ENCODE measurements at places on chromosomes 2 and 18.

GRCh38 chr2:27078267-27079194, at the start of gene EMILIN1:
EMILIN1 (plus strand) TSS chr2:27078615; CDS start chr2:27079066, 451 bp downstream.
- no peak for DNase-seq

GRCh38 chr2:56326346-56326741, 142.6 kb downstream of the CCDC85A start:
- no peak for DNase-seq

GRCh38 chr18:46265196-46266156, 161.3 kb downstream of the HAUS1 start:
- DNase-seq = no peak

- DNase-seq = no peak
Observed at GRCh38 chr2:108570416-108570815, 36.1 kb downstream of the LIMS1 start.

DNA sequence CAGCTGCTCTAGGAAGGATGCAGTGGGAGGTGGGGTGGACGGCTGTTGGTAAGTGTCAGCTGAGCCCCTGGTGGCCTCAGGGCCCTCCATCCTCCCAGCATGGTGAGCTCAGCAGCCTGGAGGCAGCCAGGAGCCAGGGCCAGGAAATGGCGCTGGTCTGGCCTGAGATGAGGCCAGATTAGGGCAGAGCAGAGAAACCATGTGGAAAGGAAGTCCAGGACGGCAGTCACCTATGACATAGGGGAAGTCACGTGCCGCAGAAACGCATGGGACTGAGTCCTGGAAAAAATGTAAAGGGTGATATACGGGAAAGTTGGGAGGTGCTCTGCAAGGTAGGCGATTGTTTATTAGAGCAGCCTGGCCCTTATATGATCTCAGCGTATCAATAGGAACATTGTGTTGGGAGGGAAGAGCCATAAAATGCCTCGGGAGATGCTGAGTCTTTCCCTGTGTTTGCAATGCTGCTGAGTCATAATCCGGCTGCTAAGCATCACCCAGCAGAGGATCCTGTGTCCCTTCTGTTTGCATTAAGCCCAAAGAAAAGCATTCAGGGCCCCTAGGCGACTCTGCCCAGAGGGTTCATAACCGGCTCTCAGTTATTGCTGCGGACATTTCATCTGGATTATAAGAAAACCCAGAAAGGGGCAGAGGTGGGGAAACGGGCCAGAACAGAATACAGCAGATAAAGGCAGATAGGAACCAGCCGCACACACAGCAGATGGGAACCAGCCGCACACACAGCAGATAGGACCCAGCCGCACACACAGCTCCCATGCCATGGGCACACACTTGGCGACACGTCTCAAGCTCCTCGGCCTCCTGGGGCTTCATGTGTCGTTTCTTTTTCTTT, 30.3 kb upstream of the B3GNT7 start:
- DNase-seq = no peak

GRCh38 chr2:118729760-118730159, 117.7 kb downstream of the EN1 start:
- no peak for DNase-seq

DNA sequence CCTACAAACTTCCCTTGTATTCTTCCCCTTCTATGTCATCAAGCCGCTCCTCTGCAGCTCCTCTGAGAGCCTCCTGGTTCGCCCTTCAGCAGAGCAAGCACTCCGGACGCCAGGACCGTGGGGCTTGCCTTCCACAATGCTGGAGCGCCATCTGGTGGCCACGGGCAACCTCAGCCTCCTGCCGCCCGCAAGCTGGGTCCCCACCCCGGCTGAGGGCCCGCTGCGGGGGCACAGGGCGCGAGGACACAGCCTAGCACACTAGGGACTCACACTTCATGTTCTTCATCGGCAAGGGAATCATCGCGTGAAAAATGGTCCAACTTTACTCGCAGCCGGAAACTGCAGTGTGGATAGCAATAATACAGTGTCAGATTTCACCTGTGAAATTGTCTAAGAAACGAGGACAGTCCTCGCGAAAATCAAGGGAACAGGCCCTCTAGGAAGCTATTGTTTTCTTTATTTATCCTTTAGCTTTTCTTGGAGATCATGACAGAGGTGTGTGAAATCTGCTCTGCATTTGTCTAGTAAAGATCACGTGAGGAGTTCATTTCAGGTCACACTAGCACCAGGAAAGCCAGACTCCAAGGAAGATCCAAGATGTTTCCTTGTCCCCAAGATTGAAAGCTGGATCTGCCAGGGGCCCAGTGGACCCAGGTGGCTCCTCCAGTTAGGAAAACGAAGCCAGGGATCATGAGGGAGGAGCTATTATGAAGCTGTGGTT, 5.8 kb downstream of the PRLH start:
- DNase-seq = peak; percentile 91

DNA sequence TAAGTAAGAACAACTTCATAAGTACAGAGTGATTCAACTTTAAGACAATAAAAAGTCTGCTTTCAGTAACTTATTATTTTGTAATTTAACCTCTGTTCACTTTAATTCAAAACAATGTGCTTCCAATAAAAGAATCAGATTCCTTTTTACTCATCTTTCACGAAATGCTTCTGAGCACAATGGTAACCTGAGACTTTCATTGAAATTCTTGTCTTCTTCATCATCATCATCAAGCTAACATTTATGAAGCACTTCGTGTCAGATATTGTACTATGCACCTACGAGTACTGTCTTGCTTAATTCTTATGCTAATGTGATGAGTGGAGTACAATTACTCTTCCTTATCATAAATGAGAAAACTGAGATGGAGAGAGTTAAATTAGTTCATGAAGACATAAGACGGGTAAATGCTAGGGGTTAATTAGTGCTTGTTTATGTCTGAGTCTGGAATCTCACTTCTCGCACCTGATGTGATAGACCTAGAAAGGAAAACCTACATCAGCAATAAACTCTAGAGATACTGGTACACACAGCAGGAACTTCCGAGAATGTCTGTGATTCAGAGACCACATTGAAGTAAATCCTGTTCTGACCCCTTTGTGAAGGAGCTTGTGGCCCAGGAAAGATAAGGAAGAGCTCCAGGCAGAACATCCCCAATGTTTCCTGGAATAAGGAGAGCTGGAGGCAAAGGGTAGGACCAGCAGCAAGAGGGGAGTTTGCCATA, 227.6 kb upstream of the ETAA1 start:
- DNase-seq = no peak

GRCh38 chr2:1431886-1432400, 18.7 kb downstream of the TPO start:
- DNase-seq = no peak

DNA sequence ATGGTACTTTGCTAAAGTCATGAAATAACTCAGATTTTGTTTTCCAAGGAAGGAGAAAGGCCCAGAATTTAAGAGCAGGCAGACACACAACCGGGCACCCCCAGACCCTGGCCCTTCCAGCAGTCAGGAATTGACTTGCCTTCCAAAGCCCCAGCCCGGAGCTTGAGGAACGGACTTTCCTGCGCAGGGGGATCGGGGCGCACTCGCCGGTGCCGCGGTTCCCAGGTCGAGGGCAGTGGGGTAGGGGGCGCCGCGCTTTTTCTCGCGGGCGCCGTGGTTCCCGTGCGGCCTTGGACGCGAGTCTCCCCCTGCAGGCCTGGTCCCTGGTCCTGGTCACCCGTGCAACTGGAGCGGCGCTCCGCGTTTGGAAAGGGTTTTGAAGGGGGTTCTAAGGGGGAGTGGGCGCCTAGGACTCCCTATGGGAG, 1.2 kb downstream of the ZNF236 start:
- no peak for DNase-seq

DNA sequence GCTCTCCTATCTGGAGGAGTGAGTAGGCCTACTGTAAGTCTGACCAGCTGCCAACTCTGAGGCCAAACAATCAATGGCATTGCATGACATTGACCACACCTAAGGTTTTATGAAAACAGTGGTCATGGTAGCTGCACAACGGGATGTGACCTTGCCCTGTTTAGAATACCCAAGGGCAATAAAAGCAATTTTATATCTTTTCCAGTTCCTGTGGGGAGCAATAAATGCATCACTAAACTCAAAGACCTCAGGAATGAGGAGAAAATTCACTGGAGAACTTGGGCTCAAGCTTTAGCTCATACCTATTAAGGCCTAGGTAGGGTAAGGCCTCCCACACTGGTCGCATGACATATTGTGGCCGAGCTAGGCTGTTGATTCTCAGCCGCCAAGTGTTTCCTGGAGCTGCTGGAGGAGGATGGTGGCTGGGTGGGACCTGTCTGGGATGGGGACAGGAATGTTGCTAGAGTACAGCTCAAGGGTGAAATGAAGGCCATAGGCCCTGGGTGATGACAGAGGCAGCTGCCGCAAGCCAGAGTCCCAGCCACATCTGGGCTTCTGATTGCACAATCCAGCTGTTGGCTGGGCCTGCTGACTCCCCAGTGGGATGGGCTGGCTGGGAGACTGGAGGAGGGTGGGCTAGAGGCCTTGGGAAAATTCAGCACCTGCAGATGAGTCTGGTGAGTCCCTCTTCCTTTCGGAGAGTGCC, 313.7 kb downstream of the CYP26B1 start:
- no peak for DNase-seq

GRCh38 chr2:195559431-195559914, 97.6 kb upstream of the SLC39A10 start:
- DNase-seq = peak; percentile 49

GRCh38 chr2:162914161-162914560, 75.6 kb upstream of the KCNH7 start:
- DNase-seq = no peak
